ENCODE measurements at places on chromosomes 6 and 20.

GRCh38 chr20:63930971-63931553, 25.2 kb downstream of the UCKL1 start:
- no peak for DNase-seq

- DNase-seq = peak; percentile 92
Measured at GRCh38 chr6:44265007-44265721, at the start of gene NFKBIE. Gene NFKBIE (minus strand): TSS chr6:44265551. CDS start chr6:44265346, 205 bp downstream.

- peak; percentile 20 for DNase-seq
Measured at GRCh38 chr6:105994591-105995390, 91.3 kb upstream of the PRDM1 start.

DNA sequence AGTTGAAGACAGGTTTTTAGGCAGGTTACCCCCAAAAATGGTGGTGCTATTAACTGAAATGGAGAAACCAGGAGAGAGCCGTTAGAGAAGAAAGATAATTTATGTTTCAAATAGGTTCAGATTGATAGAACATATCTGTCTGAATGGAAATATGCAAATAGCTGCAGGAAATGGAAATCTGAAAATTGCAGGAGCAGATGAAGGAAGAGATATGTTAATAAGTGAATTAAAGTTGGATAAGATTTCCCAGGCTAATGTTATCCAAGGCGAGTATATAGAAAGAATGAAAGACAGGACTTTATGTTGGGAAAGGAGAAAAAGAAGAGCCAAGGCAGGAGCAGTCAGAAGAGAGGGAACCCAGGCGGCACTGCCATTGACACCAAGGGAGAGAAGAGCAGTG, 365.6 kb downstream of the ARHGAP18 start:
- no peak for DNase-seq

GRCh38 chr6:166579237-166579850, 7.1 kb downstream of the RAMACL start:
- DNase-seq = no peak

All from activated gamma-delta T cell (primary cell).